Stimulated activated CD8-positive, alpha-beta memory T cell treated with anti-CD3 and anti-CD28 coated beads, Interleukin-4, amount 100 ng/mL, for 4 hours (primary cell): ENCODE measurements at places on chromosomes 5 and 9.

DNA sequence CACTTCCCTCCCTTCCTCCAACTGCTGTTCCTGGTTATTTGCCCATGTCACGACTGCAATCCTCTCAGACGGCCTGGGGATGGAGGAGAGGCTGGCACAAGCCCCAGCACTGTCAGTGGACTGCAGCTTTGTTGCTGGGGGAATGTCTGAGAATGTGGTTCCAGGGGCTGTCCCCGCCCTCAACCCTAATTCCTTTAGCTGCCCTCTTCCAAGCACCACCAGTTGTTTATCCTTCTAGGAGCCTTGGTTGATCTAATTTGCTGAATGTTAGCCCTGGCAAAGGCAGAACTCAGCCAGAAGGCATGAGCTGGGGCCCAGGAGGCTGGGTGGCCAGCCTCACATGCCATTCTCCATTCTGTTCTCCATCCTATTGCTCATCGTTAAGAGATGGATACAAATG is 51.6 kb downstream of the ADAM19 start:
- DNase-seq, result no peak

- no peak for DNase-seq
These were observed 1446.2 kb downstream of the MAT2B start for GRCh38 chr5:164951570-164951969.

GRCh38 chr5:149317281-149318048 is 27.8 kb upstream of the GRPEL2 start:
- DNase-seq, result no peak

DNA sequence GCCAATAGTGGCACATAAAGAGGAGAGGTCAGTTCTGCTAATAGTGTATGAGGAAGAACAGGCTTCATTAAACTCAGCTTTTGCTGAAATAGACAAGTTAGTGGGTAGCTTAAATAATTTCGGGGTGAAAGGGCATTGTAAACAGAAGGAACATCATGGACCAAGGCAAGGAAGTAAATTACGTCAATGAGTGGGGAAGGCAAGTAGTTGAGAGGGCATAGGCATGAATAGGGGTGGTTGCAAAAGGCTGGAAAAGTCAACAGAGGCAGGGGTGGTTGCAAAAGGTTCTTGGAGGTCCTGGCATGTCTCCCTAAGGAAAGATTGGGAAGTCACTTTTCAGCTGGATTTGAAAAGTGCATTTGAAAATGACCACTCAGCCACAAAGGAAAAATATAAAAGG is 383.3 kb upstream of the RPS23 start:
- no peak for DNase-seq

DNA sequence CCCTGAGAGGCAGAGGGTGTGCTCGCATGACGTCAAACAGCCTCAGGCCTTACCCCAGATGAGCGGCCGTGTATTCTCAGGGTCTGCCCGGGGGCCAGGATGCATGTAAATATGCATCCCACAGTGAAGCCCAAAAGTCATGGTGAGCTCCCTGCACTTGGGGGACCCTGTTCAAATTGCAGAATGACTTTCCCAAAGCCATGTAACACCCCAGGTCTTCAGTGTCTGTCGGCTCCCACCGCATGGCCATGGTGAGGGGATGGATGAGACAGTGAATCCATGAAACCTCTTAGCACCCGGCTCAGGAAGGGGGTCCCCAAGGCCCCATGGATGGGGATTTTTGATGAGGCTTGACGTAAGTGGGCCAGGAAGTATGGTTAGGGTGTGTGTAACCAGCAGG is 9.3 kb upstream of the COL5A1 start:
- no peak for DNase-seq

- no peak for DNase-seq
These were observed 233.6 kb downstream of the GABRB2 start for GRCh38 chr5:161312882-161313281.

DNA sequence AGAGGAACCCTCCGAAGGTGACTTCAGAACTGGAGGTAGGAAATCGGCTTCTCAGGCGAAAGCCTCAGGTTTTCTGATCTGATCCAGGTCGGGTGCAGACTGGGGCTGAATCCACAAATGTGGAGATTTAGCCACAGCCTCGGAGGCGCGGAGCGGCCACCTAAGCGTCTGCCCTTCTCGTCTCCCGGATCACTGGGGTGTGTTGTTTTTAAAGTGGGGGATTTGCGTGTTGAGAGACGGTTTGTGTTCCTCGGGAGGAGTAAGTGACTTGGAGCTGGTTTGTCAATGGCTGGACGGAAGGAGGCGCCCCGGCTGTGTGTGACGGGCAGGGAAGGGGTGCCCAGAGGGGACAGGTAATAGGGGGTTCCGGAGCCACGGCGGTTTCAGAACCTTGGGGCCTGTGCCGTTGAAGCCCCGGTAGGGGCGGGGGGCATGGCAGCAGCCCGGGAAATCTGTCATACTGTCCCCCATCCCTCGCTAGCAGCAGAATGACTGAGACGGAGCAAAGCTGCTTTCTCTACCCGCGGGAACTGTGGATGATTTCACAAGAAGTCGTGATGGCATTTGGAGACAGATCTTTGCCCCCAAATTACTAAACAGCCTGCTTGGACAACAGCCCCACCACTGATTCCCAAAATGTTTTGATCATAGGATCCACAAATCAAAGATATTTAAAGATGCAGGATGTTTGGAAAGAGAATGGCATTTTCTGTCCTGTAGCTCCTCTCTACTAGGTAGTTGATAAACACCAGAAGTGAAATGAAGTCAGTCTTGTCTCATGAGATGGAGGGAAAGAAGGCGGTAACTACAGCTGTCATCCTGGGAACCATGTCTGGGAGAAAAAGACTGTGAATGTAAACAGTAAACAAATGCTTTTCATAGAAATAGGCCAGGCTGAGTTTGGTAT is 216.5 kb downstream of the PDZD2 start:
- no peak for DNase-seq

DNA sequence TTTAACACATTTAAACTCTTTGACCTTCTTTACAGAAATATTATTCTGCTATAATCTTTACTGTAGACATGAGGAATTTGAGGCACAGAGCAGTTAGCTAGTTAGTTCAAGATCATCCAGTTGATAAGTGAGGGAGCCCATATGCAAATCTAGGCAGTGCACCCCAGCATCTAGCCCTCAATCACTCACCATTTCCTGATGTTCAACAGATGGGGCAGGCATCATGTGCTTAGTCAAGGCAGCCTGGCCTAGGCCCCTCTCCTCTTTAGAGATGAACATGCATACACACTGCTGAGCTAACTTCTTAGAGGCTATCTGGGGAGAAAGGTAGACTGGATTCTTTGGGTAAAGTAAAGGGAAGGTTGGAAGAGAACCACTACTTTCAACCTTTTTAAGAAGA is 206.8 kb upstream of the SLC24A2 start:
- no peak for DNase-seq

- no peak for DNase-seq
These were observed 120.1 kb upstream of the LPAR1 start for GRCh38 chr9:111158363-111158762.

- DNase-seq, result no peak
These were observed 659.1 kb downstream of the EFNA5 start for GRCh38 chr5:107011605-107012004.

DNA sequence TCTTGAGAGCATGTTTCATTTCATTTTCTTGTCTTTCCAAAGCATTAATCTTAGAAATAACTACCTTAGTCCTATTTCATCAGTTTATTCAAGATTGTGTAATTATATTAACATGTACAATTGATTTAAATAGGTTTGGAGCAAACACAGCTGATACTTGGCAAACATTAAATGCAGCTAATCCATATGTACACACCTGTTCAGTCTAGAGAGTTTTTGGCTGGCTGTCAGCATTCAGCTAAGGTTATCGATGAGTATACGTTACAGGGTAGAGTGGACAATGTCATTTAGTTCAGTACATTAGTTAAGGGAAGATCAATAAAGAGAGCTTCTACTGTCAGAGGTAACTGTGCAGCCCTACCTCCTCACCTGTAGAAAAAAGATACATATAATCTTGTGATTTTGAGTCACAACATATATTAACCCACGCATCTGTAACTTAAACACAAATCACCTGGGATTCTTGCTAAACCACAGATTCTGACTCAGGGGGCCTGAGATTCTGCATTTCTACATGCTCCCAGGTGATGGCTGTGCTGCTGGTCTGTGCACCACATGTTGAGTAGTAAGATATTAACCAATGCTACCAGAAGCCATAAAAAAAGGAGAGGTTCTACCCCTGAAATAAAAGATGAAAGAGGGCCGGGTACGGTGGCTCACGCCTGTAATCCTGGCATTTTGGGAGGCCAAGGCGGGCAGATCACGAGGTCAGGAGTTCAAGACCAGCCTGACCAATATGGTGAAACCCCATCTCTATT is 34.1 kb upstream of the PCA3 start:
- no peak for DNase-seq

DNA sequence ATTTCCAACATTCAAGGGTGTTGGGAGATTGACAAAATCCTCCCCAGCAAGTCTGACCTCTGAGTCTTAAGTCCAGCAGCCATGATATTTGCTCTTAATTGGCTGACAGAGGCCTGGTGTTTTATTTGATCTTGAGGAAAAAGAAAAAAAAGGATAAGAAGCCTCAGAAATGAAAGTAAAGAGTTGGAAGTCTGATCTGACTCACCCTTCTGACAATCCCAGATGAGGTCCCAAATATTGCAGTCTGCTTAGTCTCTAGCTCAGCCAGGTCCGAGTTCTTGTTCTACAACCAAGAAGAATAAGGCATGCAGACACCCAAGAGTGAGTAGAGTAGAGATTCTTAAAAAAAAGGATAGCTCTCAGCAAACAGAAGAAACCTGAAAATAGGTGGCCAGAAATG is 632.5 kb upstream of the ST8SIA4 start:
- no peak for DNase-seq

DNA sequence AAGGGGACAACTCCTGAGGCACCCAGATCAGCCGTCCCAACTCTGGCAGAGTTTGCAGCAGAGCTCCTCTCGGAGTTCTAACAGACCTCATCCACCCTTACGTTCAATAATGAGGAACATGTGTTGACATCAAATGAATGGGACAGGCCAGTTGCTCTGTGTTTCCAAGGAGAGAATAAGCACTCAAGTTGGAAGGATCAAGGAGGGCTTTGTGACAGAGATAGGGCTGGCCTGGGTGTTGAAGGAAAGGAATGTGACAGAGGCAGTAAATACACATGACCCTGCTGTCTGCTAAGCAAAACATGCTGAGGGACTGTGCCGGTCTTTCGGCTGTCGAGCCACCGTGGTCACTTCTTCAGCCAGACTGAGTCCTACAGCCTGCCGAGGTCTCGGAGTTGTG is 48.2 kb downstream of the GPR107 start:
- no peak for DNase-seq

DNA sequence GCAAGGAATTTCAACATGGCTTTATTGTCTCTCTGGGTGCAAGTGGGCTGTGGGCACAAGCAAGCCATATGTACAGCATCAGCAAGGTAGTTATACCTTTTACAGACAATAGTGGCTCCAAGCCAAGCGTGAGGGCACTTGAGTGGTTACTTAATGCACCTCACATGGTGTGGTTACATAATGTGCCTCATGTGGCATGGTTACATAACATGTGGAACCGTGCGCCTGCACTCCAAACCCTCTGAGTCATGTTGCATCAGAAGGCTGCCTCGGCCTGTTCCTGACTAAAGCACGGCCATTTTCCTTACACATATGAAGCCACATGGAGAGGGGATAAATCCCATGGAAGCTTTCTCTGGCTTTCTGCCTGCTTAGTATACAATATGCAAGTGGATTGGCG is 150.9 kb downstream of the OSTF1 start:
- DNase-seq, result no peak

DNA sequence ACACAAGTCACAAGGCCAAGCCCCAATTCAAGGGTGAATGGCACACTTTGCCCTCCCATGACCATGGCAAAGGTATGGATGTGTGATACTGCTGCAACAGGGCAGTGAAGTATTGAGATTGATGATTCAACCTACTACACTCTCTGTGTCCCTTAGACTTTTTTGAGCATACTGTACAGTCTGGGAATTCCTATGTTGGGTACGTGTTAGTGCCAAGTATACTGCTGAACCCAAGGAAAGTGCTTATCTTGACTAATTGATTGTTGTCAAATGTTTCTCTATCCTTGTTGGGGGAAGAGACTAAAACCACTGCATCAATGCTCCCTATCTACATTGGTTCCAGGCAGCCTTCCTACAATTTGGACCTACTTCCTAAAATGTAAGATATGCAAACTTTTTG is 93.7 kb downstream of the NDFIP1 start:
- no peak for DNase-seq

- no peak for DNase-seq
These were observed 671 bp downstream of the LRRC26 start for GRCh38 chr9:137168904-137169856.
